ENCODE measurements at places on chromosomes 16 and 17.

DNA sequence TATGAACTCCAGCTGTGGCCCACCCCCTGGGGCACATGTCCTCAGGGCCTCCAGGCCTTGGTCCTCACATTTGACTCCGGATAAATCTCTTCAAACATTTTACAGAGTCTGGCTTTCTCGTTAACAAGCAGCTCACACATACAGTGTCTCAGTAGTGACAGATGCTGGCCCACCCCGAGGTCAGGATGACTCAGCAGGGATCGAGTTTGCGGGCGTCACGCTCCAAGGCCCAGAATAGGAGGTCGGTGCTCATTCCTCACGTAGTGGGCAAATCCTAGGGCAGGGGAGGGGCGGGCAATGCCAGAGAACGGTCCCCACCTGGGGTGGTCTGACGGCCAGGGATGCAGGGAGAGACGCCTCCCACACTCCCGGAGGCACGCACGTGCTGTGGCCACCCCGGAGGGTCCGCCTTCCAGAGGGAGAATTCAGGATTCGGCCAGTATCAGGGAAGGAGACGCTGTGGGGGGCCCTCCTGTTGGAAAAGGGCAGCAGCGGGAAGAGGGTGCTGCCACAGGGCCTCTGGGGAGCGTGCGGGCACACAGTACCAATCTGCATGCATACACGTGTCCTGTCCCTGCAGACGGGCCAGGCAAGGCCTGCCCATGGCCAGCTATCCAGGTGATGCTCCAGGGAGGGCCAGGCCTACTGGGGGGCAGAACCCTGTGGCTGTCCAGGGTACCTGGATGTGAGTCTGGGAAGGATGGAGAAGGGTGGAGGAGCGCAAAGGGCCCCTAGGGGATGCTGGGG lies 8.6 kb downstream of the SLC7A5 start:
- no peak for DNase-seq

DNA sequence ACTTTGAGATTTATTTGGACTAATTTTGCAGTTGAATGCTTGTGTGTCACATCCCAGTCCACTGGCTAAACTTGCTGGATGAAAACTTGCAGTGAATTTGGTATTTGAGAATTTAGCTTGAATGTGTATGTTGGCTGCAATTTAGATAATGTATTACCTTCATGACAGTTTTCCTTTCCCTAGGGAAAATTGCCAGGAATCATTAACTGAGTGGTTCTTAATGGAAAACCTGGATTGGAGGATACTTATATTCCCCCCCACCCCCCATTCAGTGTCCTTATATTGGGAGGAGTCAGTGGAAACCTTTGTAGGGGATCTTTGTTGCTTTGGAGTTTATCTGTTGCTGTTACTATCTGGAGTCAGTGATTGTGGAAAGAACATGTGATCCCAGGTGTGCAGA lies 67.6 kb downstream of the KPNA2 start:
- no peak for DNase-seq

DNA sequence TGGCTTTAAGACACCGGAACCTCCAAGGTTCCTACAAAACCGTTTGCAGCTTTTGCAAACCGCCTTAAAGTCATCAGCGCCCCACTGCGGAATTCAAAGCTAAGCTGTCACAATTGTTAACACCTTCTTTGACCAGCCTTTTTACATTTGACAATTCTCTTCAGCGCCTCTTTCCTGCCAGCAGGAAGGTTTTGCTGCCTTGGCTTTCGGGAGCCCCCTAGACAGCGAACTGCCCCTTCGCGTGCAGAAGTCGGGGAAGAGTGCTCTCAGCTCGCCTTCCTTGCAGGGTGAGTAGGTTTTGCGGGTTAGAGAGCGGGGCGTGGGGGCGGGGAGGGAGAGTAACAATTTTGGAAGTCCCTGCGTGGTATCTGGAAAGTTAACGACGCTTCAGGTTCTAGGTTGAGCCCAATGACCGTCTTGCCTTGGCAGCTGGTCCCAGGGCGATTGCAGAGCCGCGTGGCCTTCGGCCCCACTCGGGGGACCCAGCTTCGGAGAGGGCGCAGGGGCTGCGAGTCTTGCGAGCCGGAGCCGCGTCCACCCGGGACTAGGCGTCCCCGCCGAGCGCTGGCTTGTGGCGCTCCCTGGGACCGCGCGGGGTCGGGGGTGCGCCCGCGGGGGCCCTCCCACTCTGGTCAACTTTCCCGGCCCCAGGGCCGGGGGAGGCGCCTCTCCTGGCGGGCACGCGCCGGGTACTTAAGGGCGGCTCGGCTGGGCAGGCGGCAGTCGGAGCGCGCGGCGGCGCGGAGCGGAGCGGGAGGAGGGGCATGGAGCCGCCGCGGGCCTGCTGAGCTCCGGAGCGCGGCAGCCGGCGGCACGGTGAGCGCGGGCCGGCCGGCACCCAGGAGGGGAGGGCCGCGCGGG lies at the start of gene HAS3:
Gene HAS3, plus strand, starts transcription at position 153 of the 861 bp plus-strand sequence. CDS start 3,743 bp downstream, outside the sequence.
- peak; percentile 56 for DNase-seq

DNA sequence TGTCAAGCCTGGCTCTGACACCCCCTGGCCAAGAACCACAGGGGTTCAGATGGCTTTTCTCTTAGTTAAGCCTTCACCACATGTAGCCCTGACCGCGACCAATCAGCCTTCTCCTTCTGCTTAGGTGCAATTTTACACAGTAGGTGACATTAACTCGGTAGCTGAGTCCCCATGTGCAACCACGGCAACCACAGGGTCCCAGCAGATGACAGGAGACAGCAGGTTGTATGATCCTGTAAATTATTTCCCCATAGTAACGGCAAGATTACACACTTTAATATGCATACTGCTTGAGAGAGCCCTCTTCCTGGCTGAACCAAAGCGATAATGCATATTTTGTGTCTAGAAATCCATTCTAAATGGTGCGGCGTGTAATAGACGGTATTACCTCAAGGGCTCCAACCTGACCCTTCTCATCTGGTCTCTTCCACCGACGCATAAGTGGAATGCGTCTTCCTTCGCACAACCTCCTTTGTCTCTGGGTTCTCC lies 458.7 kb upstream of the ZFHX3 start:
- no peak for DNase-seq

- DNase-seq: no peak
Observed at GRCh38 chr17:1434150-1434549, 21.9 kb downstream of the CRK start.

- DNase-seq: no peak
Observed at GRCh38 chr17:72562615-72563188, 441.9 kb downstream of the SOX9 start.

DNA sequence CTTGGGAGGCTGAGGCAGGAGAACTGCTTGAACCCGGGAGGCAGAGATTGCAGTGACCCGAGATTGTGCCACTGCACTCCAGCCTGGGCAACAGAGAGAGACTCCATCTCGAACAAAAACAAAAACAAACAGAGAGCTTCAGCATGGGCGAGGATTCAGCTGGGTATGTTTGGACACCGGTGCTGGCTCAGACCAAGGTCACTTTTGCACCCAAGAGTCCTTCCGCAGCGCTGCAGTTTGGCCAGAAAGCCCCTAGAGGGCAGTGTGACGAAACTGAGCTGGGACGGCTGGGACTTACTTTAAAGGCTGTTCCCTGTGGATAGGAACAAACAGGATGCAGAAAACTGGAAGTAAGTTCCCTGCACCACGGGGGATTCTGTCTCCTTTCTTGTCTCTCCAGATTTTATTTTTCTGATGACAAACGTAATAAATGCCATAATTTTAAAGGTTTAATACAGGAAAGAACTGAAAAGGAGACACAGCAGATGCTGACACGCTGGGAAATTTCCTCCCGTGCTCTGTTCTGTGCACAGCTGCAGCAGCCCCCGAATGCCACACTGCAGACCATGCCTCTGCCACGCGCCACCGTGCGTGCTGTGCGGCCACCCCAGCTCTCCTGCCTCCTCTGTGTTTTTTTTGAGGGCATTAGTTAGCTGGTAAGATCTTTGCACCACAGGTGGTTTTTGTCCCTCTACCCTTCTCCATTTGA lies 25.2 kb upstream of the USP36 start:
- DNase-seq: peak; percentile 72

- DNase-seq: no peak
Observed at GRCh38 chr17:28751600-28752366, 8.0 kb downstream of the TRAF4 start.

DNA sequence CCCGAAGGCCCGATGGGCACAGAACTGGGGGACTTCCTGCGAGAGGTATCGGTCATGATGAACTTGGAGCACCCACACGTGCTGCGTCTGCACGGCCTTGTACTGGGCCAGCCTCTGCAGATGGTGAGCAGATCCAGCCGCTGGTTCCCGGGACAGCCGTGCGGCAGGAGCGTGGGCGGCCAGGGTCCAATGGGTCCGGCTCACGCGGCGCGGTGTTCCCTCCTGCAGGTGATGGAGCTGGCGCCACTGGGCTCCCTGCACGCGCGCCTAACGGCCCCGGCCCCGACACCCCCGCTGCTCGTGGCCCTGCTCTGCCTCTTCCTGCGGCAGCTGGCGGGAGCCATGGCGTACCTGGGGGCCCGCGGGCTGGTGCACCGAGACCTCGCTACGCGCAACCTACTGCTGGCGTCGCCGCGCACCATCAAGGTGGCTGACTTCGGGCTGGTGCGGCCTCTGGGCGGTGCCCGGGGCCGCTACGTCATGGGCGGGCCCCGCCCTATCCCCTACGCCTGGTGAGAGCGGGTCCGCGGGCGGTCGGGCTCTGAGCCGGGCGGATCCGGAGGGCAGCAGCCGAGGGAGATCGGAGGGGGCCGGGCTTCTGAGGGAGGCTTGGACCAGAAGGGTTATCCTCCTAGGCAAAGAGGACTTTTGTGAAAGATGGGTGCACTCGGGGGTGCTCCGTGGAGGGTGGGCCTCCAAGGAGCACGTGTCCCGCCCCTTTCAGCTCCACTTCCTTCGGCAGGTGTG lies 3.0 kb downstream of the TNK1 start:
- DNase-seq: peak; percentile 61

GRCh38 chr16:50718061-50718760 lies 23.7 kb upstream of the CYLD start:
- no peak for DNase-seq

DNA sequence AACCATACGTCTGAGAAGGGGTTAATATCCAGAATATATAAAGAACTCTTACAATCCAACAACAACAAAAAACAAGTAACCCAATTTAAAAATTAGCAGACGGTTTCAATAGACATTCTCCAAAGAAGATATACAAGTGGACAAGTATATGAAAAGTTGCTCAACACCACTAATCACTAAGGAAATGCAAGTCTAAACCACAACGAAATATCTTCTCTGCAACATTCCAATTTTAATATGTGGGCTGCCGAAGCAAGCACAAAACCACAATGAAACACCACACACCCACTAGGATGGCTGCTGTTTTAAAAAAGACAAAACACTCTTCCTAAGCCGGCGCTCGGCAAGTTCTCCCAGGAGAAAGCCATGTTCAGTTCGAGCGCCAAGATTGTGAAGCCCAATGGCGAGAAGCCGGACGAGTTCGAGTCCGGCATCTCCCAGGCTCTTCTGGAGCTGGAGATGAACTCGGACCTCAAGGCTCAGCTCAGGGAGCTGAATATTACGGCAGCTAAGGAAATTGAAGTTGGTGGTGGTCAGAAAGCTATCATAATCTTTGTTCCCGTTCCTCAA lies 5.9 kb upstream of the SLC13A2 start:
- no peak for DNase-seq

DNA sequence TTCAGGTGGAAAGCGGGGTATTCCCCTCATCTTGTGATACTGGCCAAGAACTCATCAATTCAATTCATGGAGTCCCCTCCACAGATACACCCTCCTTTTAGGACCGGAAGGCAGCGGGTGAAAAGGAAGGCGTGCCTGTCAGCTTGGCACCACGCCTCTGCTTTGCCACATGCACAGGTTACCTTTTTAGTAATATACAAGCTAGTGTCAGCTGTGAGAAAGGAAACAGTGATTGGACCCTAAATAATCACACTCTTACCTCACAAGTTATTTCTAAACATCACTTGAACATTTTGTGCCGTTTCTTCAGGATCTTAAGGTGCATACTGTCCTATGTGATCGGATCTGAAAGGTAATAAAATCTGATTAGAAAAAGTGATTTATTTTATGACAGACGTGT lies 15.7 kb downstream of the ZDHHC7 start:
- no peak for DNase-seq

- DNase-seq: no peak
Observed at GRCh38 chr17:11874756-11875155, 122.5 kb downstream of the ZNF18 start.

DNA sequence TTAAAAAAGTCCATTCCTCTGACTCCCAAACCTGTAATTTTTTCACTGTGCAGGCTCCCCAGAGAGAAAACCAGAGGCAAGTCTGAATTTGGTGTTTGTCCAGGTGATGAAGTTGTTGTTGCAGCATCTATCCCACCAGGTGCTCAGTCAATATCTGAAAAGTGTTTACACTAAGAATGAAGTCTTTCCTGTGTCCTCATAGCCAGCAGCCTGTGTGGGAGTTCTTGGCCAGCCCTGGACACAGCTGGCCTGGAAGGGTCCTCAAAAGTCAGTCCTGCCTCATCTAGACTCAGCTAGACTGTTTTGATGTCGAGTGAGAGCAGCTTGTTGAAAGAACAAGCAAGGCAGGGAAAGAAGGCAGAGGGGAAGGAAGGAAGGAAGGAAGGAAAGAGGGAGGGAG lies 3.3 kb upstream of the PMP22 start:
- peak; percentile 62 for DNase-seq

- no peak for DNase-seq
Observed at GRCh38 chr17:33086878-33087277, 95.2 kb downstream of the SPACA3 start.

DNA sequence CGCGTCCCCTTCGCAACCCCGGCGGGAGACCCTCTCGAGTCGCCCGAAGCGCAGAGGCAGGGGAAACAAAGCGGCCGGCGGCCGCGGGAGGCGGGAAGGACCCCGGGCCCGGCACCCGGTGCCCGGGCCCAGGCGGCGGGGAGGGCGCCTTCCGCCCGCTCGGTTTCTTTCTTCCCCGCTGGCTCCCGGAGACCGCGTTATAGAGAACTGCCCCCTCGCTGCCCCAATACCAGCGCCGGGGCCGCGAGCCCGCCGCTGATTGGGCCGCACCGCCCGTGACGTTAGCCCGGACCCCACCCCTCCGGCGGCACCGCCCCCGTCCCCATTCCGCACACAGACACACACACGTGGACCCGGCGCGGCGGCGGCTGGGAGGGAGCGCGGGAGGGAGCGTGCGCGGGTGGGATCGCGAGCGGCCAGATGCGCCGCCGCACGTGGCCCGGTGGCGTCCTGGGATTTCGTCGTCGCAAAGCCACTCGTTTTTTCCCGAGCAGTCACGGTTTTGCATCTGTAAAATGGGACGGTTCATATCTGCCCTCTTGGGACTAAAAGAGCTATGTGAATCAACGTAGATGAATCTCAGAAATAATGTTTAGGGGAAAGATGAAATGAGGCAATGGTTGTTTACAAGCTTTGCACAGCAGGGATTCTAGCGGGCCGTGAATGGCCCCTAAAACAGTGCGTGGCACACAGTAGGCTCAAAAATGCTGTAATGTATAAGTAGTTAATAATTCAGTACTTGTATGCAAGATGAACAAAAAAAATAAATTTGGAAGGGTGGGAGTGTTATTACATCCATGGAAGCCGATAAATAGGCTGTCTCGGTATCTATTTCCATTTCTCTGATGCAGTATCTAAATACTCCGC lies at the start of gene EPOP:
Gene EPOP, minus strand, starts transcription at position 209 of the 867 bp plus-strand sequence. CDS start 462 bp downstream, outside the sequence.
- peak; percentile 91 for DNase-seq

GRCh38 chr17:45345554-45346215 lies 28.9 kb upstream of the MAP3K14 start:
- DNase-seq: no peak

GRCh38 chr16:11384956-11385586 lies 39.8 kb downstream of the RMI2 start:
- no peak for DNase-seq
